NCI-H69 (cell line): ENCODE measurements at places on chromosomes 13 and 19.

- no peak for DNase-seq
Measured at GRCh38 chr13:75174481-75174880, 307.5 kb downstream of the TBC1D4 start.

DNA sequence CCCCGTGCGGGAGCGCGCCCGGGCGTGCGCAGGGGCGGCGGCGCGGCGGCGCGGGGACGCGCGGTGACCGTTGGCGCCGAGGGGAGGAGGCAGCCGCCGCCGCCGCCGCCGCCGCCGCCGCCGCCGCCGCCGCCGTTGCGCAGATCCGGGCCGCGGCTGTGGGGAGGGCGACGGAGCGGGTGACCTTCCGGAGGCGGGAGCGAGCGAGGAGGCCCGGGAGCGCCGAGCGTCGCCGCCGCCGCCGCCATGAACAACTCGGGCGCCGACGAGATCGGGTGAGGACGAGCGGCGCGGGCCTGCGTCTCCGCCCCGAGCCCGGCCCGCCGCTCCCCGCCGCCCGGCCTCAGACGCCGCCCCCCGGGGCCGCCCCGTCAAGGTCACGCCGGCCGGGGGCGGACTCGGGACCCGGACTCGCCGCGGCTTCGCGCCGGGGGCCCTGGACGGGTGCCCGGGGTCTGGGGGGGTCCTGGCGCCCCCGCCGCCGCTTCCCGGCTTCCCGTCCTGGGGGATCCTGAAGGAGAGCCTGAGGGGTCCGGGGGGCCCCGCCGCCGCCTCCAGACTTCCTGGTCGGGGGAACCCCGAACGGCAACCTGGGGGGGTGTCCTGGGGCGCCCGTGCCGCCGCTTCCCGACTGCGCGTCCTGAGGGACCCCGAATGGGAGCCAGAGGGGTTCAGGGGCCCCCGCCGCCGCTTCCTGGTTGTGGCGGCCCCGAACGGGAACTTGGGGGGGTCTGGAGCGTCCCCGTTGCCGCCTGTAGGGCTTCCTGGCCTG, at the start of gene DAZAP1:
Gene DAZAP1, plus strand, starts transcription at position 59 of the 772 bp plus-strand sequence. Its CDS starts 188 bp downstream, at position 247.
- peak; percentile 79 for DNase-seq

DNA sequence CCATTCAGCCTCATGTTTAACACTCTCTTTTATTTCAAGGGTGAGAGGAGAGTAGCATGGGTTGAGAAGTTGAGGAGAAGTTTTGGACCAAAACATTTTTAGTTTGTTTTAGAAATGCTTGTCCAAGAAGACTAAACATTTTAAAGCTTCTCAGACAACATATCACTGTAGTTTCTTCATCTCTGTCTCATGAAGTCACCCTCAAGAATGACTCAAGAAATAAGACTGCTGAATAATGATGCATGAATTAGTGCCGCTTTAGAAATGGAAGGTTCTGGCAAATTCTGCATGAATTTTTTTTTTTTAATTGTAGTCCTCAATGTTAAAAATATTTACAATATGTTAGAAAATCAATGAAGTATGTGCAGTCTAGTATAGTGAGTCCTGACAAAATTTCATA, 422.7 kb upstream of the ARGLU1 start:
- no peak for DNase-seq

DNA sequence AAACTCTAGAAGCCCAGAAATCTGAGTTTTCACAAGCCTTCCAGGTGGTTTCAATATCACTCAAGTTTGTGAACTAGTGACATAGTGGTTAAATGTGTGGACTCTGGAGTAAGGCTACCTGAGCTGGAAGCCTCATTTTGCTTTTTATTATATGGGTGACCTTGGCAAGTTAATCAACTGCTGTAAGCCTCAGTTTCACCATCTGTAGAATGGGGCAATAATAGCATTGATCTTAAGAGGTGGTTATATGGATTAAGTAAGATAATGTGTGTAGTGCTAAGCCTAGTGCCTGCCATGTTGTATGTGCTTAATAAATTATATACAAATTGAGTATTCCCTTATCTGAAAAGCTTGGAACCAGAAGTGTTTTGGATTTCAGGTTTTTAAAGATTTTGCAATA, 65.5 kb upstream of the SIAH3 start:
- no peak for DNase-seq

GRCh38 chr19:41621654-41622053, 5.2 kb downstream of the CEACAM4 start:
- DNase-seq: no peak

DNA sequence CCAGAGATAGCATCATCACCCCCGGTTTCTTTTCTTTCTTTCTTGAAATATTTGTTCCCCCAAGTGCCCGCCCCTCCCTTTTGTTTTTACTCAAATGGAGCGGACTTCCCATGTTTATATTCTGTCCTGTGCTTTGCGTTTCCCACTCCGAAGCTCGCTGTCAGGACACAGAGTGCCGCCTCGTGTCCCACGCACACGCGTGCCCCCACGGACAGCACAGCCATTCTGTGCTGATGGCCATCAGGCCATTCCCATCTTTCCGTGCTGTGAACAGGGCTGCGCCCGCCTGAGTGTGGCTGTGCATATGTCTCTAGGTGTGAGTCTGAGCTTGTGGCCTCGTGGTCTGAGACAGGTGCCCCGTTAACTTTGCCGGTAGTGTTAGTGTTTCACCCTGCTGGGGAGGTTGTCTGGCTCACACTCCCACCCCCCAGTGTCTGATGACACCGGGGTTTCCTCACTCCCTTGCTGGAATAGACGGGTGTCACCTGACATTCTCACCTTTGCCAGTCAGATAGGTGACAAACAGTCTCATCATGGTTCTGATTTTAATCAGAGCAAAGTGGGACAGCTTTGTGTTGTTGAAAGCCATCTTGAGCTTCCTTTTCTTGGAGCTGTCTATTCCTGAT, 6.9 kb downstream of the PAK4 start:
- no peak for DNase-seq

DNA sequence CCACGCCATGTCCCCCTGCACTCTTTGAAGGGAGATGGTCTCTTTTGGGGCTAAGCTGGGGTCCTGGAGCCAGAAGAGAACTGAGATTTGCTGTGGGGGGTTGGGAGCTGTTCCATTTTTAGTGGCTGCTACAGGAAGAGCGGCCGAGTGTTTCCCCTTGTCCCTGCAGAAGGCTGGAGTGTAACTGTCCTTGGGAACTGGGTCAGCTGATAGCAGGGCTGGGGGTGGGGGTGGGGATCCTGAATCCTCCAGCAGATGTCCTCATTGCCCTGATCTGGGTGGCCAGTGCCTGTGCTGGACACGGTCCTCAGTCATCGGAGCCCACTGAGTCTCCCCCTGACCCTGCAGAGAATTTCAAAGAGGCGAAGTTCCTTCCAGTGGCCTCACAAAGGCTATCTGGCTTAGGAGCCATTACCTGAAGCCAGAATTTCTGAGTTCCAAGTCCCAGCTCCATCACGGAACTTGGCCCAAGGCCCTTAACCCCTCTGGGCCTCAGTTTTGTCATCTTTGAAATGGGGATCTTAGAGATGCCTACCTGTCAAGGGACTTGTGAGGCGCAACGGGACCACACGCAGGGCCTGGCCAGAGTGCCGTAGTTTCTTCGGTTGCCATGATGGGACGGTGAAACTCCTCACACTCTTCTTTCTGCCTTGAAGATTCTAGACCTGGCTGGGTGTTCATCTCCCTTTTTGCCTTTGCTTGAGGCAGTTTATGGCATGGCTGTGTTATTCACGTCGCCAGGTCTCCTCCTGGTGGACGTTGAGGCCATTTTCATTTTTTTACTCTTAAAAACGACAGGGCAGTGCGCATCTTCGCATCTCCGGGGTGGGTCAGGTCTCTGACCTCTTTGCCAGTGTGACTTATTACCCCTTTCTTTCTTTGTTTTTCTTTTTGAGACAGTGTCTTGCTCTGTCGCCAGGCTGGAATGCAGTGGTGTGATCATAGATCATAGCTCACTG, 51.9 kb downstream of the DNM2 start:
- peak; percentile 36 for DNase-seq

DNA sequence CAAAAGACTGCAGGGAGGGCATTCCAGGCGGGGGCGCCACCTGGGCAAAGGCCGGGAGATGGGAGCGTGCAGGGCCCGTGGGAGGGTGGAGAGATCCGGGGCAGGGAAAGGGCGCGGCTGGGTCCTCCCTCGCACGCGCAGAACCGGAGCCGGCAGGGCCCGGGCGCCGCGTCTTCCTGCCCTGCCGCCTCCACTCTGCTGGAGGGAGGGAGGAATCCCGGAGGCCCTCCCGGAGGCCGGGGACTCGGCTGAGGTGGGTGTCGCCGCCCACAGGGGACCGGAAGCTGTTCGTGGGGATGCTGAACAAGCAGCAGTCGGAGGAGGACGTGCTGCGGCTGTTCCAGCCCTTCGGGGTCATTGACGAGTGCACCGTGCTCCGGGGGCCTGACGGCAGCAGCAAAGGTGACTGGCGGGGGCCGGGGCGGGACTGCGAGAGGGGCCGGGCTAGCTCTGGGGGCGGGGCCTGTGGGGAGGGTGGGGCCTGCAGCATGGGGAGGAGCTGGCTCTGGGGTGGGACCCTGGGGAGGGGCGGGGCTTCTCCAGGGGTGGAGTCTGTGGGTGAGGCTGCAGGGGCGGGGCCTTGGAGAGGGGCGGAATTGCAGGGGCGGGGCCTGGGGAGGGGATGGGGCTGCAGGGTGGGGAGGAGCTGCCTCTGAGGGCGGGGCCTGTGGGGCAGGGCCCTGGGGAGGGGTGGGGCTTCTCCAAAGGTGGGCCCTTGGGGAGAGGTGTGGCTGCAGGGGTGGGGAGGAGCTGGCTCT, 51.3 kb downstream of the CELF5 start:
- DNase-seq: peak; percentile 96

DNA sequence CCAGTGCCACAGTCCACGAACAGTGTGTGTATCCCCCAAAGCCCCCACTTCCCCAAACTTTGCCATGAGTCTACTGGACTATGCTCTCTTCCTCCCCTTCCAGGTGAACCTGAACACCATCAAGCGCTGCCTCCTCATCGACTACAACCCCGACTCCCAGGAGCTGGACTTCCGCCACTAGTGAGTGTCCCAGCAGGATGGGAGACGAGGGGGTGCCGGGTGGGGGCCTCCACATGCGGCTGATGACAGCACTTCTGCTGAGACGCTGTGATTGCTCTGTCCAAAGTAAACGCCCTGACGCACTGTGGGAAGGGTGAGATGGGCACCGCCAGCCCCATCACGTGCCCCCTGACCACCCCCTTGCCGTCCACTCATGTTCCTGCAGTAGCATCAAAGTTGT, 2.0 kb upstream of the P2RY11 start:
- no peak for DNase-seq

DNA sequence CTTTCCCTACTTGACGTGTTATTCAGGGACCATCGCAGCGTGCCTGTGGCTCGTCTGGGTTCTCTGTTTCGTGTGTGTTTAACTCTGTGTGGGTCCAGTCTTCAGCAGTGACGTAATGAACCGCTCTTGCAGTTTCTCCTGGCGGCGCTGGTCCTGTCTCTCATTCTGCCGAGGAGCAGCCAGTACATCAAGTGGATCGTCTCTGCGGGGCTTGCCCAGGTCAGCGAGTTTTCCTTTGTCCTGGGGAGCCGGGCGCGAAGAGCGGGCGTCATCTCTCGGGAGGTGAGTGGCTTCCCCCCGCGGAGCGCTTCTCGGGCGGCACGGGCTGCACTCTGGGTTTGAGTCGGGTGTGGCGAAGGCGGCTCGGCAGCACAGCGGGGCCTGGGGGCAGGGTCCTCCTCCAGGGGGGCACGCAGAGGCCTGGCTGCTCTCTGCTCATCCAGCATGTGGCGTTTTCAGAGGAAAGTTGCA, 36.3 kb upstream of the TFDP1 start:
- peak; percentile 42 for DNase-seq

GRCh38 chr13:30148171-30148754, 159.1 kb downstream of the KATNAL1 start:
- peak; percentile 35 for DNase-seq

DNA sequence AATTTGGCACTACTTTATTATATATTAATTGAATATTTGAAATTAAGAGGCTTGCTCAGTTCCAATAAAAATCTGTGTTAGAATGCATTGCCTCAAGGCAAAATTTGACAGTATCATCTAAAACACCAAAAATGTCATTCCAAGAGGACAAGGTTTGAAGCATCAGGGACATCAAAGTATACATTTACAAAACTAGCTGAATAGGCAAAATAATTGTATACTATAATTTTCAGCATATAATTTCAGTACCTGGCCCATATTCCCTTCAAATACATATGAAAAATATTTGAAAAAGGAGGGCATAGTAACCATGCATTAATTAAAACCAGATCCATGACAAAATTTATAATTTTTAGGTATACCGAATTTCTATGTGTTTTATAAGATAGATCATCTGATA, 963.8 kb downstream of the PCDH9 start:
- DNase-seq: no peak

DNA sequence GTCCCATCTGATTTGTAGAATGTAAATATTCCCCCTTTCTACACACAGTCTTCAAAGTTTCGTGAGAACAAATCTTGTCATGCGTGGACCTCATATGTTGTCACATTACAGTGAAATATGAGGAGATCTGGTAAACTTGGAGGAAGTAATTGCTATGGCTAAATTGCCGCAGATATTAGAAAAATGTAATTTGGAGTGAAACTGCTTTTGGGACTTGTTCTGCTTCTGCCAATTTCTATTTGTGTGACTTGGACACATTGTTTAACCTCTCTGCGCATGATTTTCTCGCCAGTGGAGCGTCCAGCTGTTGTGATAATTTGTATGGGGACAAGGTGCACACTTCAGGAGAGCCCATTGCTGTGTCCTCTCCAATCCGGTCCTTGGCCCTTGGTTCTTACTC, 693.1 kb upstream of the SLC10A2 start:
- no peak for DNase-seq

- peak; percentile 85 for DNase-seq
Measured at GRCh38 chr13:107210723-107211030, 642.7 kb upstream of the ARGLU1 start.

- DNase-seq: no peak
Measured at GRCh38 chr19:13913352-13913751, 7.4 kb downstream of the CC2D1A start.

DNA sequence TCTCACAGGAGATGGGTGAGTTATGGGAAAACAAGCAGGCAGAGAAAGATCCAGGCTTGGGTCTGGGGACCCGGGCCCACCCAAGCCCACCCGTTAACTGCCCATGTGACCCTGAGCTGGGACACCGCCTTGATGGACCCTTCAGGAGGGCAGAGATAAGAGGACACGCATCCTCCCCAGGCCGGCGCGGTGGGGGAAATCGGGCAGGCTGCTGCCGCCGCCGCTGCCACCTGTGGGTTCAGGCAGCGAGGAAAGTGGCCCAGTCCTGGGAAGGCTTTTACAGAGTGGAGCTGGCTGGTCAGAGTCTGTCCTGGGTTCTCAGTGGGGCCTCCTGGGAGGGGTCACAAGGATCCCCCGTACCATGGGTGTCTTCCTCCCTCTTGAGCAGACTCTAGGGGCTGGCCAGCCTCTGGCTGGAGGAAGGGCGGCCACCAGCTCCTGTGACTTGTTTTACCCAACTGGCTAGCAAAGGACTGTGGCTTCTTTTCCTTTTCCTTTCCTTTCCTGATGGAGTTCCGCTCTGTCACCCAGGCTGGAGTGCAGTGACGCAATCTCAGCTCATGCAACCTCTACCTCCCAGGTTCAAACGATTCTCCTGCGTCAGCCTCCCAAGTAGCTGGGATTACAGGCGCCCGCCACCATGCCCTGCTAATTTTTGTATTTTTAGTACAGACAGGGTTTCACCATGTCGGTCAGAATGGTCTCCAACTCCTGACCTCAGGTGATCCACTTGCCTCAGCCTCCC, 155.4 kb downstream of the KDM4B start:
- no peak for DNase-seq

- DNase-seq: peak; percentile 50
Measured at GRCh38 chr13:41222259-41222852, 28.0 kb upstream of the KBTBD7 start.

GRCh38 chr13:55493297-55493696, 1647.4 kb upstream of the PRR20A start:
- no peak for DNase-seq

- no peak for DNase-seq
Measured at GRCh38 chr19:7142771-7143170, 73.3 kb downstream of the ZNF557 start.
